ENCODE measurements at places on chromosomes 1 and 21. TPM values are rescaled to one million over a fixed set of nuclear protein-coding genes. Genes with fewer than 3 reads are reported as not detected.

Gene TRIM67
- polyA plus RNA-seq: not detected

GRCh38 chr1:203624341-203624712 is 2.3 kb upstream of the ATP2B4 start:
- DNase-seq: no peak
- H3K4me1 ChIP-seq: peaks cover 29% of the 10 kb centered on the region
- H3K36me3 ChIP-seq: no peaks in the 10 kb centered on the region
- no peaks in the 10 kb centered on the region for H3K27me3 ChIP-seq
- H3K27ac ChIP-seq: no peak overlapping the region

- no peaks in the 10 kb centered on the region for H3K27me3 ChIP-seq
- DNase-seq: no peak
- peaks cover 14% of the 10 kb centered on the region for H3K4me1 ChIP-seq
- no peaks in the 10 kb centered on the region for H3K36me3 ChIP-seq
- peak overlapping the region; percentile 68 for H3K27ac ChIP-seq
Measured at GRCh38 chr1:116804736-116805135, 50.5 kb downstream of the CD2 start.

GRCh38 chr1:212438831-212439237 is 6.1 kb downstream of the NENF start:
- DNase-seq: no peak
- H3K4me3 ChIP-seq: no peak overlapping the region
- no peaks in the 10 kb centered on the region for H3K27me3 ChIP-seq
- H3K27ac ChIP-seq: no peak overlapping the region
- H3K4me1 ChIP-seq: no peaks in the 10 kb centered on the region

- peak; percentile 19 for DNase-seq
- H3K27me3 ChIP-seq: no peaks in the 10 kb centered on the region
- H3K27ac ChIP-seq: peak overlapping the region; percentile 90
- peaks cover 57% of the 10 kb centered on the region for H3K4me1 ChIP-seq
Measured at GRCh38 chr1:87334351-87335174, 5.9 kb downstream of the LMO4 start.

Data from heart right ventricle (tissue), 16 donors.